Kidney epithelial cell (primary cell): ENCODE measurements at places on chromosomes 6 and 20.

- DNase-seq: no peak
Observed at GRCh38 chr20:19407736-19408135, 195.3 kb downstream of the SLC24A3 start.

DNA sequence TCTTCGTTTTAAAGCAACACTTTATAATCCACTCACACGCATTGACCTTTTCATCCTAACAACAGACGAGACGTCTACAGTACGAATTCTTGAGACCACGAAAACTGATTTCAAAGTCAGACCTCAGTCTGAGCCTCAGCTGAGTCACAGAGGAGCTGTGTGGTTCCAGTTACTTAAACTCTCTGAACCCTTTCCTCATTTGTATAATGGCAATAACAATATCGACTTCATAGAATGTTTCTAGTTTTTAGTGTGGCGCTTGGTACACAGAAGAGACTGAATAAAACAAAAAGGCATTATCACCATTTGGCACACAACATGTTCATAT lies 236.9 kb downstream of the ATXN1 start:
- no peak for DNase-seq

GRCh38 chr20:61443443-61444126 lies 191.5 kb downstream of the CDH4 start:
- no peak for DNase-seq

- no peak for DNase-seq
Observed at GRCh38 chr6:51584163-51584562, 503.2 kb downstream of the PKHD1 start.

GRCh38 chr6:30130179-30130679 lies 5.7 kb upstream of the TRIM40 start:
- DNase-seq: no peak

- DNase-seq: no peak
Observed at GRCh38 chr20:4724459-4725262, 3.0 kb downstream of the PRND start.

- no peak for DNase-seq
Observed at GRCh38 chr6:158803733-158804143, 15.4 kb downstream of the EZR start.

GRCh38 chr6:163962627-163963117 lies 548.2 kb downstream of the QKI start:
- DNase-seq: no peak

DNA sequence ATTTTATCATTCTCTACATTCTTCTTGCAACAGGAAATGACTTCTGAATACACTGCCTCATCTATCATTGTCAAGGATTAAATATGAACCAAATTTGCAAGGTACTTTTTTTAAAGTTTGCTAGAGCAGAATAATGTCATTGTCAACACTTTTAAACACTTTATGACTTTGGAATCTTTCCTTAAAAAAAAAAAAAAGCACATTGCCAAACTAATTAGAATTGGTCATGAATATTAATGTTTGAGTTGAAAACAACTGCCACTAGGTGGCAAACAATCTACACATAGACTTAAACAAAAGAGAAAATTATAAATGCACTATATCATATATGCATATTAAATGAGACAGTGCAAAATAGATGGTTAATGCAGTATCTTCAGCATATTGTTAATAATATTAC lies 32.5 kb upstream of the TMEM244 start:
- DNase-seq: no peak
